Stimulated activated CD4-positive, alpha-beta T cell treated with anti-CD3 and anti-CD28 coated beads, TNF-alpha, amount 100 ng/mL, for 4 hours (primary cell): ENCODE measurements at places on chromosomes 5 and 9.

GRCh38 chr9:112864403-112864802, 26.3 kb downstream of the SLC46A2 start:
- no peak for DNase-seq

- DNase-seq = no peak
Observed at GRCh38 chr5:31987985-31988710, 186.0 kb downstream of the GOLPH3 start.

- no peak for DNase-seq
Observed at GRCh38 chr5:160675988-160676387, 176.0 kb downstream of the ATP10B start.

DNA sequence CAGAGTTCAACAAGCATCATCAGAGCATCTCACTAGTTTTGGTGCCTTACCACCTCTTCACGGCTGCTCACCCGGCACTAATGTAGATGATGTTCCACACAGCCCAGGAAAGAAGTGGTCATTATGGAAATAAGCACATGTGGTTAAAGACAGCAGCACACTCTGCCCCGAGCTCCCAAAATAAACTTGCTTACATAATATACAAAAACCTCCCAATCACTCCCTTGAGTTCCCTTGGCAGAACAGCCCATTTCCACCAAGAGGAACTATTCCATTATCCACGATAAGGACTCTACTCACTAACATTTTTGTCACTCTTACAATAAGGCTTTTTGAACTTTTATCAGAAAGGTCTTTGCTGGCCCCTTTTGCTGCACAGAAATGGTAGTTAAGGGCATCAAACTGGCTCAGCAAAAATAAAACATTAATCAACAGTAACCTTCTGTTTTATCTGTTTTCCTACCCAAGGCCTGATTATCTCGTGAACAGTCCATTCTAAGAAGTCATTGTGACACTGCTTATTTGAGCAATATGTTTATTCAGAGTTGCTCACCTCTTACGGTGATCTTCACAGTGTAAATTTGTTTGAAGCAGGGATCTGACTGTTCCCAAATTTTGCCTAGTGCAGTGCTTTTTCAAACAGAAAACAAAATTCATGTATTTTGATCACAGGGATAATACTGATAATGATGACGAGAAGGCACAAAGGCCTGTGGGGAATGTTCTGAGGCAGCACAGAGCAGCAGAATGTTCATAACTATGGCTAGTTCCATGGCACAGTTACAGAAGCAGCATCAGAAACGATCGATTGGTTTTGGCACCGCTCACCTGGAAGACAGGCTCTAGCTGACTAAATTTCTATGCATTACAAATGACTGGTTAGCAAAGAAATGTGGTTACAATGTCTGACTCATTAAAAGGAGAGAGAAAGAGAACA, 399.8 kb upstream of the PIK3R1 start:
- no peak for DNase-seq

DNA sequence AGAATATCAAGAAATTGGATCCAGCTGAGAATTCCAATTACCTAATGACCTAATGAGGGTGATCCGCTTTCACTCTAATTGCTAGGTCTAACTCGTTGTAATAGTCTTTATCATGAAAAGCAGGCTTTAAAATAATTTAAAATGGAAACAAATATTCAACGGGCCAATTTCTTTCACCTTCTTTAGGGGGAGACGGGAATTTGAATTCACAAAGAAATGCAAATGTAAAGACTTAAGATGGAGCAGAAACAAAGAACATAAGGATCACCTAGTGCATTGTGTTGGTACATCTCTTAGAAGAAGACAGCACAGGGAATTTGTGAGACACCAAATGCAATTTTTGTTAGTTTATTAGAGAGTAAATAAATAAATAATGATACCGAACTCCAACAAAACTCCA, 1.5 kb upstream of the KCNN2 start:
- no peak for DNase-seq

DNA sequence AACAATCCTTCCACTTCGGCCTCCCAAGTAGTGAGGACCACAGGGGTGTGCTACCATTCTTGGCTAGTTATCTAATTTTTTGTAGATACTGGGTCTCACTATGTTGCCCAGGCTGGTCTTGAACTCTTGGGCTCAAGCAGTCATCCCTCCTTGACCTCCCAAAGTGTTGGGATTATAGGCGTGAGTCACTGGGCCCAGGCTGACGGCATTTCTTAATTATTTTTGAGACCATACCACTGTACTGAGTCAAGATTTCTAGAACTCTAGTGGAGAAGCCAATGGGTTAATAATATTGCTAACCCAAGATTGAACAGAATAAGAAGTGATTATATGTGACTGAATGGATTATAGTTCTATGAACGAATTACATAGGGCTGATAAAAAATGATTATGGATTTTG, 66.7 kb downstream of the TARS1 start:
- no peak for DNase-seq

DNA sequence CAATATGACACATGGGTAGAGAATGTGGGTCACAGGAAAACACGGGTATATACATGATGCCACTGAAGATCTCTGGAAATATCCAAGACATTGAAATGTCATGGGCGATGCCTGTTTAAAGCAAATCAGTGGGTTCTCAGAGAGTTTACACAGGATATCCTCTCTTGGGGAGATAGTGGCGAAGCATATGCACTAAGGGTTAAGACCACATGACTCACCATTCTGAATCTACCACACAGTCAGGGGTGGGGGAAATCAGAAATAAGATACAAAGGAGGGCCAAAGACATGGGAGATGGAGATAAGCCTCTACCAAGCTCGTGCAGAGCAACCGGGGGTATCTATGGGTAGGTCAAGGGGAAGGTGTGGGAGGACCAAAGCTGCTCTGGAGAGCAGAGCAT, 58.8 kb downstream of the SH3PXD2B start:
- DNase-seq = no peak

GRCh38 chr9:77023726-77024125, 4.3 kb downstream of the FOXB2 start:
- DNase-seq = no peak

GRCh38 chr5:179129607-179130071, 69.5 kb downstream of the ZNF354C start:
- no peak for DNase-seq

- DNase-seq = no peak
Observed at GRCh38 chr9:16987026-16987425, 116.6 kb upstream of the BNC2 start.

GRCh38 chr5:167802755-167803431, 488.6 kb upstream of the WWC1 start:
- no peak for DNase-seq

DNA sequence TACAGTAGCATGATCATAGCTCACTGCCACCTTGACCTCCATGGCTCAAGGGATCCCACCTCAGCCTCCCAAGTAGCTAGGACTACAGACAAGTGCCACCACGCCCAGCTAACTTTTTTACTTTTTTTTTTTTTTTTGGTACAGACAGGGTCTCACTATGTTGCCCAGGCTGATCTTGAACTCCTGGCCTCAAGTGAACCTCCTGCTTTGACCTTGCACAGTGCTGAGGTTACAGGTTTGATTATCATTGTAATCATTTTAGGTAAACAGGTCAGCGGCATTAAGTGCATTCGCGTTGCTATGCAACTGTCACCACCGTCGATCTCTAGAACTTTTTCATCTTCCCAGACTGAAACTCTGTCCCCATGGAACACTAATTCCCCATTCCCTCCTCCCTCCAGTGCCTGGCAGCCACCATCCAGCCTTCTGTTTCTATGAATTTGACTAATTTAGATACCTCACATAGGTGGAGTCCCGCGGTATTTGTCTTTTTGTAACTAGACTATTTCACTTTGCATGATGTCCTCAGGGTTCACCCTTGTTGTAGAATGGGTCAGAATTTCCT, 5.8 kb upstream of the CARD19 start:
- no peak for DNase-seq

DNA sequence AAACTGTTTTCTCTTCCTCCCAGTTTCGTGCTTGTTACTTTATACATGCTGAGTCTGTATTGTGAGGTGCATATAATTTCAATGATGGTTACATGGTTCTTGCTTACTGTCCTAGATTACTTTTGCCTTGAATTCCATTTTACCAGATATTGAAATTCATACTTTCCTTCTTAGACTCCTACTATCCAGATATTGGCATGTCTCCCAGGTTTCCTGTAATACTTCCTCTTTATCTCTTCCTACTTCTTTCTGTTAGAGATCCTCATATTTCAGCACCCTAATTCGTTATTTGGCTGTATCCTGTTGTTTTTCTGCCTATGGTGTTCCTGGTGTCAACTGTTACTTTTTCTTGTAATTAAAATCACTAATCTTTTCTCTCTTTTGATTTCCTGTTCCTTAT, 522.1 kb downstream of the CCDC171 start:
- no peak for DNase-seq

GRCh38 chr9:34049630-34050384, 1.1 kb upstream of the UBAP2 start:
- DNase-seq = no peak

GRCh38 chr9:133161547-133161950, 2.2 kb downstream of the GBGT1 start:
- no peak for DNase-seq

- DNase-seq = no peak
Observed at GRCh38 chr9:123640792-123641222, 284.8 kb downstream of the CRB2 start.

GRCh38 chr5:150665044-150665443, 4.0 kb downstream of the MYOZ3 start:
- DNase-seq = no peak

GRCh38 chr5:138466125-138466899, 1.0 kb downstream of the EGR1 start:
- DNase-seq = no peak
